Stimulated activated CD4-positive, alpha-beta T cell treated with anti-CD3 and anti-CD28 coated beads, Interleukin-4, amount 100 ng/mL, for 24 hours (primary cell): ENCODE measurements at places on chromosomes 3 and 15.

DNA sequence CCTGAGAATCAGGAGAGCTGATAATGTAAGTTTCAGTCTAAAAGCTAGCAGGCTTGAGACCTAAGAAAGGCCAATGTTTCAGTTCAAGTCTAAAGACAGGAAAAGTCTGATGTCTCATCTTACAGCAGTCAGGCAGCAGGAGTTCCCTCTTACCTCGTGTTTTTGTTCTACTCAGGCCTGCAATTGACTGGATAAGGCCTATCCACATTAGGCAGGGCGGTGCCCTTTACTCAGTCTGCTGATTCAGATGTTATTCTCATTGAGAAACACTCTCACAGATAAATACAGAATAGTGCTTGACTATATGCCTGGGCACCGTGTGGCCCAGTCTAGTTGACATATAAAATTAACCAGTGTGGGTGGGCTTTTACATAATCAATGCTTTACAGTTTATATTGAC is 122.4 kb downstream of the NR1D2 start:
- no peak for DNase-seq

- no peak for DNase-seq
Measured at GRCh38 chr3:59812237-59813147, 762.7 kb upstream of the CFAP20DC start.

GRCh38 chr15:100108846-100109245 is 232.9 kb downstream of the ADAMTS17 start:
- DNase-seq: no peak

DNA sequence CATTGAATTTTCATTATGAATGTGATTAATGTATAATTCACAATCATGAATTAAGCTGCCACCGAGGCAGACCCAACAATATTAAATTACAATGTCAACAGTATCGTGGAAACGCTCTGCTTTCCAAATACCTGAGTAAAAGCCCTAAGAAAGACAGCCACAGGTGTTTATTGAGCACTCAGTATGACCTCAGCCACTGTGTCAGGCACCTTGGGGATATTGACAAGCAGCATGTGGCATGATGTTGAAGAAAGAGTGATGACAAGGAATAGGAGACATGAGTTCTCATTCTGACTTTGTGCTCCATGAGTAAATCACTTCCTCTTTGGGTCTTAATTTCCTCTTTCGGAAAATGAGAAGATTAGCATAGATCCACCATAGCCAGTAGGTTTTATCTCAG is 12.8 kb downstream of the C2CD4A start:
- DNase-seq: no peak

DNA sequence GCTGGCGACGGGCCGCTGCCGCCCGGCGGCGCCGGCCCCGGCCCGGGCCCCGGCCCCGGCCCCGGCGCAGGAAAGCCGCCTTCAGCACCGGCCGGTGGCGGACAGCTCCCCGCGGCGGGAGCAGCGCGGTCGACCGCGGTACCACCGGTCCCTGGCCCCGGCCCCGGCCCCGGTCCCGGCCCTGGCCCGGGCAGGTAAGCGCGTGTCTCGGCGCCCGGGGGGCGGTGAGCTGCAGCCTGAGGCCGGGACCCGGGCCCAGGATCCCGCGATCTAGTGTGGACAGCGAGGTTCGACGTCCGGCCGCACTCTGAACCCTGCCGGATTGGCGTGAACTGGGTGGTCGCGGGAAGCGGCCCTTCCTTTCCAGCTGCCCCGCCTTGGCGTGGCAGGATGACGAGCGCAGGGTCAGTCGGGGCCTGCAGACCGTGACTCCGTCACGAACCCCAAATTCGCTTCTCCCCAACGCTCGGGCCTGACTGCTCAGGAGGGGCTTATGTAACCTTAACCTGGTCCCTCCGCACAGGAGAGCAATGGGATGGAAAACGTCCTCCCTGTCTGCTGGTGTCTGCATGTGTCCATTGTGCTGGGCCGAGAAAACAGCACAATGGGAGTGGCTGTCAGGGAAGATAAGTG is 472 bp downstream of the BSN start:
- DNase-seq: peak; percentile 51

DNA sequence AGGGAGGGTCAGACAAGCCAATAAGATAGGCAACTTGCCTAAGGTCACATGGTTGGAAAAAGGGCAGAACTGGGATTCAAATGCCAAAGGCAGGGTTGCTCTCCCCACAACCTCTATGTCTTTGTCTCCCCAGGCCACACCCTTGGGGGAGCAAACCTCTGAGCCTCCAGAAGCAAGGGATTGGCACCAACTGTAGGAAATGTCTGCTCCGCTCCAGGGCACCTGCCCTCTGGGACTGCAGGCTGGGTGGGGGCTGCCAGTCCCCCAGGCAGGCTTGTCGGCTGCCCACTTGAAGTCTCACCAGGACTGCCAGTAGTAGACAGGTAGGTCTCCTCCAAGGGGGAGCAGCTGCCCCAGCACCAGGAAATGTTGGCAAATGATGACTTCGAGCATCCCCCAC is 2.0 kb downstream of the FAM3D start:
- no peak for DNase-seq

GRCh38 chr15:41967506-41968206 is 4.7 kb downstream of the EHD4 start:
- no peak for DNase-seq
